ENCODE measurements at places on chromosomes 2 and 18.

GRCh38 chr2:1546901-1547300 is 133.6 kb downstream of the TPO start:
- no peak for DNase-seq

DNA sequence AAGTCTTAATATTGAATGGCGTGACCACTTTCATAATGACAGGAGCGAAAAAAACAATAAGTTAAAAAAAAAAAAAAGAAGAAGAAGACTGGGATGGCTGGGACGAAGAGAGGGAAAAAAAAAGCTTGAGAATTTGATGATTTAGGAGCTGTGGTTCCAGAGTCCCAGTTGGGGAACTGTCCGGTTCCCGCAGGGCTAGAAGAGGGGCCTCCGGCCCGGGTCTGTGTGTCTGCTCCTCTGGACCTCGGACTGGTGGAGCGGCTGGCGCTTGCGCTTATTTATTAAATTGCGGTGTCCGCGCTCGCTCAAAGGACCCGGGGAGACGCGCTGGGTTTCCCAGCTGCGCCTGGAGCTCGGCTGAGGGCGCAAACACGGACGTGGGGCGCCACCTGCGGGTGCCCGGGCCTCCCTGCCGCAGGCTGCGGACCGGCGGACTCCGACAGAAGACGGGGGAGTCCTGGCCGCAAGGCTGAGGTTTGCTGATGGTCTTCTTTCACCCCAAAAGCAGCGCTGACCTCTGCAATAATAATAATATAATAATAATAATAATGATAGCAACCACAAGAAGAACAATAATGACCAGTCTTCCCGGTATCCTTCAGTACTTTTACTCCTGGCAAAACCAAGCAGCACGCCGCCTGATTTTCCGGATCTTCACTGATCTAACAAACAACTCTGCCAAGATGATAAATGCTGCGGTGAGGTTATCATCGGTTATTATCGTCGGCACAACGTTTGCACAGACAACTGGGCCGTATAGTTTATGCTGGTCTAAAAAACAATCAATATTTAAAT is at the start of gene CBLN2:
CBLN2 (minus strand) TSS at position 251 of the 795 bp plus-strand sequence. CDS start 2,182 bp downstream, outside the sequence.
- peak; percentile 56 for DNase-seq

GRCh38 chr2:69465513-69466456 is 28.6 kb upstream of the NFU1 start:
- no peak for DNase-seq

DNA sequence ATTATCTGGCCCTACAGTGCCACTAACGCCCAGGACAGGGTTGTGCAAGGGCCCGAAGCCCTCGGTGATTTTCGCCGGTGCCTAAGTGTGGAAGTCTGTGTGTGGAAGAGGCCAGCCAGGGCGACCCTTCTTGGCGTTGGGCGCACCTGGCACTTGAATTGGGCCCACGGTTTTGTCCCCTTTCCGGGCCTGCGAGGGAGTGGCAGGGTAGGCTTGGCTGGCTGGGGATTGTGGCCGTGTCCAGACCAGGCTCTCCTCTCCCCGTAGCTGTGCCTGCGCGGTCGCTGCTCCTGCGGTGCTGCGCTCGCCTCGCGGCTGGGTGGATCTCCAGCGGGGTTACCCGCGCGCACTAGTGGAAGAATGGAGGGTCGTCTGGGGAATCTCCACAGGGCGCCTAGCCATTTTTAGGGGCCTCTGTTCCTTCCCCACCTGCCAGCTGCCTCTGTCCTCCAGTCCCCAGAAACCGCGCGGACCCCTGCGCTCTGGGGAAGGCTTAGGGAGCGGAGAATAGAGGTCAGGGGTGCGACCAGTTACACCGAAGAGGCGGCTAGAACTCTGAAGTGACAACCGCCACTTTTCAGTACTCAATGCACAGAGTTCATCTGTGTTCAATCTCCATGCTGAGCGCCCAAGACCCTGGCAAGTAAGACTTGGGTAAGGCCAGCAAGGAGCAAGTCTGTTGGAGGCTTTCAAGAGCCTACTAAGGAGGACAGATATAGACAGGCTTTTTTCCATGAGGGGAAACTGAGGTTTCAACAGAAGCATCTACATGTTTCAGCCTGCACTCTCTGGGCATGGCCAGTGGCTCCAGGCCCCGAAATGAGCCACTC is 16.0 kb downstream of the EVX2 start:
- DNase-seq: no peak

DNA sequence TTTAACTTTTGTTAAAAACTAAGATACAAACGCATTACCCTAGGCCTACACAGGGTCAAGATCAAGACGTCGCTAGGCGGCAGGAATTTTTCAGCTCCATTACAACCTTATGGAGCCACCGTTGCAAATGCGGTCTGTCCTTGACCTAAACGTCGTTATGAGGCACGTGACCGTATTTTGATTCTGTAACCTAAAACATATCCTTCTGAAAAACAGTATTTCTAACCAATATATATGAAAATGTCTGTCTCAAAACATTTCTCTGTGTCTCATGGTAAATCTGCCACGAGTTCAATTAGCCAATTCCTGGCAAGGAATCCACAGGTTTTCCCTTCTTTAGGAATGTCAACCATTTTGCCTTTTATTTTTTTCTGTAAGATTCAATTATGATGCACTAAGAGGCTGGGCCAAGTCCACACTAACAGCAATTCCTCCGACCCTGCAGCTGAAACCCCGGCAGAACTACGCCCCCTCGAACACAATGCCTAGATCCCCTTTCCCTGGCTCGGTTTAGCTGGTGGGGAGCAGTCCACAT is 1.7 kb downstream of the RTN4 start:
- DNase-seq: peak; percentile 76

DNA sequence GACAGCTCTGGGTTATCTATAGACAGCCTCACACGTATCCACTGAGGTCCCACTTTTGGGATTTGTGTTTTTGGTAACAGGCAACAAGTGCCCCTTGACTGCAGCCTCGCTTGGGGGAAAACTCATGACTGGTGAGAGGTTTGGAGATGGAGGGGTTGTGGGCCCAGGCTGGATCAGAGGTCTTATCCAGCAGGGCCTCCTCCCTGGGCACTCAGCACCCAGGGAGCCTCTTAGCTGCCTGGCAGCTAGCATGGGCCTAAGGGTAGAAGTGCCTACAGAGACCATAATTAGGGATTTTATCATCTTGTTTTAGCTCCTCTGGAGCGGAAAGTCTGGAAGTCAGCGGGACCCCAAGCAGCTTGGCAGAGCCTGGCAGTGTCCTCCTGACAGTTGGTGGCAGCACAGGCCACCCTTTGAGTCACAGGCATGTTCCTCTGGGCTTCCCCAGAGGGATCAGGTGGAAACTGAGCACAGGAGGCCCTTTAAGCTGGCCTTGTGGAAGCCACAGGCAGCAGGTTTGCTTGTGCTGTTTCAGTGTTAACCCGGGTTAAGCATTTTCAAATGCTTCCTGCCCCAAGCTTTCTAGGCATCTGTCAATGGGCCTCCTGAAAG is 143.1 kb downstream of the KCTD1 start:
- DNase-seq: peak; percentile 37

- DNase-seq: no peak
Measured at GRCh38 chr2:9765611-9766531, 77.4 kb upstream of the TAF1B start.

DNA sequence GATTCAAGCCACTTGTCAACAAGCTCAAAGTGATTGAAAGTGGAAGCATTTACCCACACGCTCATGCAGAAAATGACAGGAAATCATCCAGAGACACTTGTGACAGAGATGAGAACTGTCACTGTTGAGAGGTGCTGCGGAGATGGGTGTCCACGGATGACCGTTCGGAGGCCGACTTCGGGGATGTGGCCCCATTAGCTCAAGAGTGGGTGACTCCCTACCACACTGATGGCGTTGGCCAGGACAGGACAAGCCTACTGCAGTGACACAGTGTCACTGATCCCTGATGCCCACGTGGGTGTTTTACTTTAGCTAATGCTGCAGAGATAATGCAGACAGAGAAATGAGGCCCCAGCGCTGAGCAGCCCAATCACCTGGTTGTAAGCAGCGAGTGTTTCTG is 81.5 kb upstream of the YWHAQ start:
- no peak for DNase-seq

GRCh38 chr18:56067969-56068671 is 480.1 kb upstream of the TCF4 start:
- DNase-seq: no peak

- no peak for DNase-seq
Measured at GRCh38 chr2:22481486-22482259, 903.3 kb upstream of the KLHL29 start.

GRCh38 chr2:108825736-108826135 is 39.2 kb downstream of the CCDC138 start:
- no peak for DNase-seq

DNA sequence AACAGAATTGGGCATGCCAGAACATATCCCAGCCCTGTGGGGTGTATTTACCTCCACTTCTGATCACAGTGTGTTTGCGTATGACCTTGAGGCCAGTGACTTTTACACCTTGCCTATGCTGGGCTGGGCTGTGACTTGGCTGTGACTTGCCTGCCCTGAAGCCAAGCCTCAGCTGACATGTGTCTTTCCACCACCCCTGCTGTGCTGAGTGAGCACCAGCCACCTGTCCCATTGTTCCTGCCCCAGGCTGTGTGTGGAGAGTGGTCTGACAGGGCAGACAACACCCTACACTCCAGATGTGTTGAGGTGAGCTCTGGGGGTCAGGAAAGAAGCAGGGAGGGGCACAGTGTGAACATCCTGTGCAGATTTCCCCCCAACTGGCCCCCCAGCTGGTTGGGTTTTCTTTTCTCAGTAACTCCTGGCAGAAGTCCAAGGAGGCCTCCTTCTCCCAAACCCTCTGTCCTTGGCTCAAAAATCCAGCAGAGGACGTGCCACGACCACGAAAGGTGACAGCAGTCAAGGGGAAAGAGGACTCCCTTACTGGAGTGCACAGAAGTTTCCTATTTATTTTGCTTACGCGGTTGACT is 5.1 kb upstream of the STEAP3 start:
- peak; percentile 16 for DNase-seq

DNA sequence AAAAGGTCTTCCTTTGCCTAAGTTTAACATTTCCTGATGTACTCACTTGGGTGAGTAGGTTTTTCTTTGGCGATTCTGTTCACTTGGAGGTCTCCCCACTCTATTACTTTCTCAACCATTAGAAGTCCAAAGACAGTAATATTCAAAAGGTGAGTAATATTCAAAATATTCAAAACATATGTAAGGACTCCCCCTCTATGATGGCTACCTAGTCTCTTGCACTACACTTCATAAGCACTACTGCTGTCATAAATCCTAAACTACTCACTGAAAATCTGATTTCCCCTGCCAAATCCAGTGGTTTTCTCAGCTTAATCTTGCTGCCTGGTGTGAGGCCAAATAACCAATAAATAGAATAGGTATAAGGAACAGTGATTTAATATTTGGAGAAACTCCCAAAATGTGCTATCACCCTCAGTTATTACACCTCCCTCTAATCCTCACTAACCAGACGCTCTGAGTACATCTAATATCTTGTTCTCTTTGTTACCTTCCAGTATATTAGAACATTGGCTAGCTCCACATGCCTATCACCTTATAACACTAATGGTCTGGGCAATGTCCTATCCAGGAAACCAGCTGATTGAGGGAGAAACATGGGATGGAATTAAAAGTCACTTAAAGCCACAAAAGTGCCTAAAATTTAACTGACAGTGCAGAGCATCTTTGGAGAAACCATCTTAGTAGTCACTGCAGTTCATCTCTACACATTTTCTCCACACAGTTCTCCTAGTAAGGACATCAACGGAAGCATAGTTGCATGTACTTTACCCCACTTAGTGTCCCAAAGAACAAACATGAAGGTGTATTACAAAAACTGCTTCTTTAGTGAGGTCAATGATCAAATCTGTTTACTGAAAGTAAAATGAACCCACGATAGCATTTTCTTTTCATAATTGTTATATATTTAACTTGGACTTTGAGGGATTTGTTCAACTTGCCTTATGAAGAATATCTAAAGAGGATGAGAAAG is 54.8 kb downstream of the MBD2 start:
- no peak for DNase-seq

- no peak for DNase-seq
Measured at GRCh38 chr2:14301331-14301730, 331.2 kb upstream of the LRATD1 start.

- no peak for DNase-seq
Measured at GRCh38 chr18:31097666-31098065, 4.6 kb downstream of the DSC2 start.

DNA sequence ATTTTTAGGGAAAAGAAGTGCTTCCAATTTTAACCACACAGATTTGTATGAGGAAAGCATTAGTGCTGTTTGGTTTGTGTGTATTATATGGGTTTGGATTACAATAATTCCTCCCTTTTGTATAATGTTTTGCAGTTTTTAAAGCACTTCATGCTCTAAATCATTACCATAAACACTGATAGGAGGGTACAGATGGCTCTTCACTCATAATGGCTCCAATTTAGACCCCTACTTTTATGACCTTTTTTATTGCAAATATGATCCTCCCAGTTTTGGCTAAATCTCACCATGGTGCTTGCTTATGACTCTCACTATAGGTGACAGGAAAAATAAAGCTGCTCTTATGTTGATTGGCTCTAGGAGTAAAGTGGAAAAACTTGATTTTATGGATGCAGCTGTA is 23.8 kb upstream of the TMEM17 start:
- no peak for DNase-seq

DNA sequence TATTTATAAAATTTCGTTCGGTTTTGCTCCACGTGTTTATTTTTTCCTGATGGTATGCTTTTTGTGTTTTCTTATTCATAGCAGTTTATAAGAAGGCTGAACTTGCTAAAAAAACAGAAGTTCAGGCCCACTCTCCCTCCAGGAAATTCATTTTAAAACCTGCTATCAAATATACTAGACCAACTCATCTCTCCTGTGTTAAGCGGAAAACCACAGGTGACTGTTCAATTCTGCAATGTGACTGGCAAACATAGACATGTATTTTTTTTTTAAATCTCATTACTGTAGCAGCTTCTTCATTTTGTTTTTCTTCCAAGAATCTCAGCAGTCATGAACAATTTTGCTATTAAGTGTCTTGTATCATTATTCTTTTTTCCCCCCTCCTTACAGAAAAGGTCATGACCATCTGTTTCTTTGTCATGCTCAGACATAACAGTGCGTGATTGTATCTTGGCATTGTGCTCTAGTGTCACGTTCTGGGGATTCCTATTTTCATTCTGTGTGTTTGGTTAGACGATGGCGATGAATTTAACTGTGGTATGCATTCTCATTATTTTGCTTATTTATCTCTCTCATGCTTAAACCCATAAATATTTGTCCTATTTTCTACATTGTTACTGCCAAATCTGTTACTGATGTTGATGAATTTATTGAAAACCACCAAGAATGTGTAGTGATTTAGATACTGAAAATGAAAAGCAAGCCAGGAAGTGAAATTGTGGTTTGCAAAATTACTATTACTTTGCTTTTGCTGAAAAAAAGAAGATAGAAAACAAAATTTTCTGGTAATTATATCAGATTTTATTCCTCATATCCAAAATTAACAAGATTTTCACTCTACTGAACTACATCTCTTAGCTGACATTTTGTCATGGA is 74.6 kb upstream of the UNC80 start:
- DNase-seq: no peak

GRCh38 chr18:40366521-40366920 is 1588.5 kb upstream of the PIK3C3 start:
- DNase-seq: no peak

DNA sequence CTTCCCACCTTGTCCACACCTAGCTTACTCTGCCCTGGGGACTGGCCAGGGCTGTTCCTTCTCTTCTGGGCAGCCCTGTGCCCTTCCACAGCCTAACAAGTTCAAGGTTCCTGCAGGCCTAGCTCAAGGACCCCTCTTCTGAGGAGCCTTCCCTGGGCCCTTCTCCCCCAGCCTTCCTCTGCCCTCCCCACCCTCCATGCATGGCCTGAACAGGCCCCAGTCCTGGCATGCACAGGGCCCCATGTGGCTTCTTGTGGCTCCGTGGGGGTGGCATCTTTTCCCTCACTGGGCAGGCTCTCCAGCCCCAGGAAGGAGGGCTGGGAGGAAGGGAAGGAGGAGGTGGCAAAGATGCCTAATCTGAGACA is 162.9 kb downstream of the CELF4 start:
- no peak for DNase-seq

Measured in Caki2 (cell line).